ENCODE measurements at places on chromosomes 1 and 21.

GRCh38 chr1:231171623-231172197, 9.9 kb downstream of the TRIM67 start:
- no peak for DNase-seq
- H3K27me3 ChIP-seq, result peaks cover 9% of the 10 kb centered on the region
- H3K4me1 ChIP-seq, result no peaks in the 10 kb centered on the region
- no peak overlapping the region for H3K4me3 ChIP-seq

GRCh38 chr1:12087797-12088314, 24.8 kb downstream of the TNFRSF8 start:
- no peak overlapping the region for H3K4me3 ChIP-seq
- no peaks in the 10 kb centered on the region for H3K36me3 ChIP-seq
- H3K27ac ChIP-seq, result no peak overlapping the region
- H3K4me1 ChIP-seq, result no peaks in the 10 kb centered on the region

DNA sequence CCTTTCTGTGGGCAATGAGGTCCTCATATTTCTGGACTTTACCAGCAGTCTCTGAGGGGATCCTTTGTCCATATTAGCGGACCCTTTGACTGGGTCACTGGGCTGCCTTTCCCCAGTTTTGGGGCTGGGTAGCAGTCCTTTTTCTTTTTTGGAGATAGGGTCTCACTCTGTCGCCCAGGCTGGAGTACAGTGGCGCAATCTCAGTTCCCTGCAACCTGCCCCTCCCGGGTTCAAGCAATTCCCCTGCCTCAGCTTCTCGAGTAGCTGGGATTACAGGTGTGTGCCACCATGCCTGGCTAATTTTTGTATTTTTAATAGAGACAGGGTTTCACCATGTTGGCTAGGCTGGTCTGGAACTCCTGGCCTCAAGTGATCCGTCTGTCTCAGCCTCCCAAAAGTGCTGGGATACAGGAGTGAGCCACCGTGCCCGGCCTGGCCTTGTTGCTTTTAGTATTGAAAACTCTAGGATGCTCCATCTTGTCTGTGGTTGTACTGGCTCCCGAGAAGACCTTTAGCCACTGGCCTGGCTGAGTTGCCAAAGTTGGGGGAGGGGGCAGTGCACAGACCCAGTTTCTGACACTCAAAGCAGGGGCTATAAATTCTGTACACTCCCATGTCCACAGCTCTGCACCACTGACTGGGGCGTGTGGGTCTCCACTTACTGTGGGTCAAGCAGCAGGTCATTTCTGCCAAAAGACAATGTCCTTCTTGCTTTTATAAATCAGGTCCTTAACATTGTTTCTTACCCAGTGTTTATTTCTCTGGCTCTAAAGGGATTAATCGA, 33.1 kb downstream of the MAN1C1 start:
- no peaks in the 10 kb centered on the region for H3K27me3 ChIP-seq
- no peak overlapping the region for H3K4me3 ChIP-seq
- no peaks in the 10 kb centered on the region for H3K4me1 ChIP-seq

GRCh38 chr1:50976111-50976889, 6.3 kb downstream of the CDKN2C start:
- peak overlapping the region; percentile 80 for H3K4me3 ChIP-seq
- no peak for DNase-seq
- H3K27ac ChIP-seq, result peak overlapping the region; percentile 100
- peaks cover 5% of the 10 kb centered on the region for H3K36me3 ChIP-seq
- no peaks in the 10 kb centered on the region for H3K27me3 ChIP-seq
- H3K4me1 ChIP-seq, result peaks cover 37% of the 10 kb centered on the region

DNA sequence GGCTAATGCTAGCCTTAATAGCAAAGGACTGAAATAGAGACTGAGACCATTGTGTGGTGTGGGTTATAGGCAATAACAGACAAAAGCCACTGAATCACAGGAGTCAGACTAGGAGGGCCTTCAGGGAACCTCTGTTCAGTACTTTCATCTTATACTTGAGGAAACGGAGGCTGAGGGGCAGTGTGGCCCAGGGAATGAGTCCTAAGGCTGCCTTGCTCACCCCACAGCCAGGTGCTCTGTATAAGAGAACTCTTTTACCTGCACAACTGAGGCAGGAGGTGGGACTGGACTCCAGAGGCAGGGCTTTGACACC, 2.7 kb downstream of the SMPDL3B start:
- DNase-seq, result no peak
- H3K27me3 ChIP-seq, result no peaks in the 10 kb centered on the region
- no peaks in the 10 kb centered on the region for H3K36me3 ChIP-seq
- no peak overlapping the region for H3K4me3 ChIP-seq

DNA sequence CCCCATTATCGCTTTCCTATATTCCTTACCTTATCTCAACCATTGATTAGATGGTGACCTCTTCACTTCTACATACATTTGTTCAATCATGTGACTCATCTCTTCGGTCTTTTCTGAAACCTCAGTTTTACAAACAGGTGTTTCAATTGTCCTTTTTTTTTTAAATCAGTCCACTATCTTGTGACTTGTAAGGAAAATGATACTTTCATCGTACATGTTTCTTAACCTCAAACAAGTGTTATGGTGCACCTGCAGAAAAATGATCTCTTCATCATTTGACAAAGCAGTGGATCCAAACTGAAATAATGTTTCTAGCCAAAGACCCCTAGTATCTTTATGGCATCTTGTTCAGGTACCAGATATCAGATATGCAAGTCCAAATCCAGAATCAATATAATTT, 1157.2 kb downstream of the MRPL39 start:
- H3K4me3 ChIP-seq, result no peak overlapping the region
- no peak for DNase-seq
- no peak overlapping the region for H3K27ac ChIP-seq
- H3K4me1 ChIP-seq, result no peaks in the 10 kb centered on the region
- no peaks in the 10 kb centered on the region for H3K36me3 ChIP-seq
- no peaks in the 10 kb centered on the region for H3K27me3 ChIP-seq

GRCh38 chr1:116006486-116006964, 30.2 kb downstream of the SLC22A15 start:
- H3K36me3 ChIP-seq, result no peaks in the 10 kb centered on the region
- DNase-seq, result no peak
- H3K27me3 ChIP-seq, result no peaks in the 10 kb centered on the region

- H3K27me3 ChIP-seq, result no peaks in the 10 kb centered on the region
- no peak for DNase-seq
- no peaks in the 10 kb centered on the region for H3K36me3 ChIP-seq
Observed at GRCh38 chr21:33018707-33019465, 6.8 kb upstream of the OLIG2 start.

DNA sequence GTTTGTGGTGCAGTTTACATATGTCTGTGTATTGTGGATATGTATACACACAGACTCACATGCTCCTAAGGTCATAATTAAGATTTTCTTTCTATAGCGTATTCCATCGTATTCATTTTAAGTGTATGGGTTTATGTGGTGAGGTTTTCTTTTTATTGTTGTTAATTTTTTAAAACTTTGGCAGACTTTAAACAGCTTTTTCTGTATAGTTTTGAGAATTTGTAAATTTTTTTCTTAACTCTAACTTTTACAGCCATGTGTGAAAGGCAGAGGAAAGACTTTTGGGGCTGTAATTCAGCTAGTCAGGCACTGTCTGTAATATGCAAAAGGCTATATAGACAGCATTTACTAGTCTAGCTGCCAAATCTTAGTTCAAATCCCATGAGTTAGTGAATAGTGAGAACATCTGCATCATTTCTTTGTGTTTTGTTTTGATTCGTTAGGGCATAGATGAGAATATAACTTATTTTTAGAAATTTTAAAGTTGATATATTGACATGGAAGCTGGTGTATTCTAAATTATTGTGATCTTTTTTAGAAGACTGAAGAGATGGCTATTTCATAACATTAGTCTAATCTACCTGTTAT, 2.3 kb downstream of the MAGI3 start:
- H3K4me3 ChIP-seq, result peak overlapping the region; percentile 74
- H3K36me3 ChIP-seq, result peaks cover 3% of the 10 kb centered on the region
- no peaks in the 10 kb centered on the region for H3K27me3 ChIP-seq
- DNase-seq, result no peak

GRCh38 chr21:39533545-39534380, 79.0 kb upstream of the B3GALT5 start:
- H3K27ac ChIP-seq, result no peak overlapping the region
- H3K4me3 ChIP-seq, result no peak overlapping the region
- H3K4me1 ChIP-seq, result no peaks in the 10 kb centered on the region

- H3K27ac ChIP-seq, result no peak overlapping the region
- peaks cover 7% of the 10 kb centered on the region for H3K36me3 ChIP-seq
Observed at GRCh38 chr1:200862713-200863415, 9.9 kb upstream of the GPR25 start.

GRCh38 chr1:40748841-40749718, 34.5 kb upstream of the KCNQ4 start:
- peaks cover 2% of the 10 kb centered on the region for H3K4me1 ChIP-seq
- H3K27me3 ChIP-seq, result no peaks in the 10 kb centered on the region
- H3K36me3 ChIP-seq, result peaks cover 41% of the 10 kb centered on the region

GRCh38 chr1:119948342-119949214, 52.3 kb upstream of the ADAM30 start:
- H3K27me3 ChIP-seq, result no peaks in the 10 kb centered on the region
- no peaks in the 10 kb centered on the region for H3K4me1 ChIP-seq
- H3K36me3 ChIP-seq, result peaks cover 9% of the 10 kb centered on the region
- peak; percentile 61 for DNase-seq

- H3K27ac ChIP-seq, result no peak overlapping the region
- peaks cover 11% of the 10 kb centered on the region for H3K4me1 ChIP-seq
- no peaks in the 10 kb centered on the region for H3K27me3 ChIP-seq
- no peak for DNase-seq
Observed at GRCh38 chr1:9767964-9768668, 55.6 kb downstream of the CLSTN1 start.

DNA sequence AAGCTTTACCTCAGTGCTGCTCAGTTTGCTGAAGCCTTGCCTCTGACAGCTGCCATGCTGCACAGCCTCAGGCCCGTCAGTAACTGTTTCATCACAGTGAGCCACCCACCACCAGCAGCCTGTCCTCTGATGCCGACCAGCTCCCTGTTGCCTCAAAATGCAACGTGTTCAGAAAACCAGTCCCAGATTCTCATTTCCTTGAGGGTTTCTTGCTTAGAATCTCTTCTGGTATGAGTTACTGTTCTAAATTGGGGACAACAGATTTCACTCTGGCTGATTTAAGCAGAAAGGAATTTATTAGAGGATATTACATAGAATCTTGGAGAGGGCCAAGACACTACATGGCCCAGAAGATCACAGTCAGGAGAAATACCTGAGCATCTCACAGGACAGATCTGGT, 11.0 kb downstream of the UBL4B start:
- no peak overlapping the region for H3K27ac ChIP-seq
- no peaks in the 10 kb centered on the region for H3K36me3 ChIP-seq
- no peaks in the 10 kb centered on the region for H3K27me3 ChIP-seq
- no peaks in the 10 kb centered on the region for H3K4me1 ChIP-seq

- H3K36me3 ChIP-seq, result no peaks in the 10 kb centered on the region
- DNase-seq, result no peak
- H3K27me3 ChIP-seq, result no peaks in the 10 kb centered on the region
Observed at GRCh38 chr1:221363039-221363438, 378.9 kb downstream of the DUSP10 start.

- no peak overlapping the region for H3K27ac ChIP-seq
- DNase-seq, result no peak
- no peaks in the 10 kb centered on the region for H3K36me3 ChIP-seq
- H3K4me3 ChIP-seq, result no peak overlapping the region
Observed at GRCh38 chr1:219560856-219561255, 52.0 kb downstream of the ZC3H11B start.

DNA sequence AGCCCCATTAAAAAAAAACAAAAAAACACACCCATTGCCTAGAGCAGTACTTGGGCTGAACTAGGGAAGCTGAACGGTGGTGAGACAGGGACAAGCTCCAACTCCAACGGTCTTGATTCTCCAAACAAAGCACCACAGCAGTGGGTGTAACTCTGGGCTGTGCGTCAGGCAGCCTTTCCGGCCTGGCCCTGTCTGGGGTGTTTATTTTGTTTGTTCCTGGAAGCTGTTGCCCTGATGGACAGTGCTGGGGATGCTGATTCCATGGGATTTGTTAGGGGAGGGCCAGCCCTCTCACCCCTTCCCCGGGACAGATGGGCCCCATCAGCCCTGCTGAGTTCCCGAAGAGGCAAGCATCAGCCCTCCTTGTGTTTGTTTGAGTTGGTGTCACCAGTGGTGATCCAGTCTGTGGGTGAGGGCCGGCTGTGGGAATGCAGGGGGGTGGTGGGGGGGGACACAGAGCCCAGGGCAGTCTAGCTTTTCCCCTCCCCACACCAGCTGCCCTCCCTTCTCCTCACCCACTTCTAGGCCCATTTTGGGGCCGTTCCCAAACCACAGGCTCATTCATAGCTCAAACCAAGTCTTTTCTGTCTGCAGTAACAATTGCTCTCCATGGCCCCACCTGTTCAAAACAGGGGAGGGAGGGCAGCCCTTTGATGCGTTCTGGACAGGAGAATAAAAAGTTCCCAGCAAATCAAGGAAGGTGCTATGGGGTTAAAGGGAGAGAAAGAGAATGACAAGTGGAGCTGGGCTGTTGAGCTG, 4.5 kb downstream of the WNT2B start:
- no peak for DNase-seq
- H3K4me3 ChIP-seq, result no peak overlapping the region
- H3K27me3 ChIP-seq, result no peaks in the 10 kb centered on the region
- no peaks in the 10 kb centered on the region for H3K4me1 ChIP-seq
- no peaks in the 10 kb centered on the region for H3K36me3 ChIP-seq
- no peak overlapping the region for H3K27ac ChIP-seq

DNA sequence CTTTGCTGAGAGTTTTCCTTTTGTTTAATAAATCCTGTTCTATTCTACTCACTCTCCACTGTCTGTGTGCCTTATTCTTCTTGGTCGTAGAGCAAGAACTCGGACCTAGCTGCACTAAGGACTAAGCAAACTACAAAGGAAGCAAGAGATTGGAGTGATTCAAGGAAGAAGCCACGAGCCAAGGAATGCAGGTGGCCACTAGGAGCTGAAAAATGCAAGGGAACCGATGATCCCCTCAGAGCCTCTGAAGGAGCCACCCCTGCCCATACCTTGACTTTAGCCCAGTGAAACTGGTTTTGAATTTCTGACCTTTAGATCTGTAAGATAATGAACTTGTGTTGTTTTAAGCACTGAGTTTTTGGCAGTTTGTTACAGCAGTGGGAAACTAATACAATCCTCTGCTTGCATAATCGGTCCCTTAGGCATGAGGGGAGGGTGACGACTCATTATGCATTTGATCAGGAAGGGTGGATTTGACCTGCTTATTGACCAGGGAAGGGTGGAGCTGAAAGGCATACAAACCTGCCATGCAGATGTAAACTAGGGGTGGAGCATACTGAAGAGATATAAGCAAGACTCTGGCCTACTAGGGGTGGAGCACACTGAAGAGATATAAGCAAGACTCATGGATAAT, 6.2 kb upstream of the CA6 start:
- H3K36me3 ChIP-seq, result no peaks in the 10 kb centered on the region
- no peak overlapping the region for H3K27ac ChIP-seq
- peaks cover 14% of the 10 kb centered on the region for H3K4me1 ChIP-seq
- DNase-seq, result no peak
- H3K4me3 ChIP-seq, result no peak overlapping the region

GRCh38 chr1:32498751-32499150, 33.9 kb downstream of the ZBTB8B start:
- H3K27me3 ChIP-seq, result no peaks in the 10 kb centered on the region
- H3K36me3 ChIP-seq, result no peaks in the 10 kb centered on the region
- no peak overlapping the region for H3K27ac ChIP-seq
- no peak overlapping the region for H3K4me3 ChIP-seq
